ENCODE measurements at places on chromosomes 5 and 9. TPM values are rescaled to one million over a fixed set of nuclear protein-coding genes. Genes with fewer than 3 reads are reported as not detected.

SLC25A2 gene
- total RNA-seq = 0.27 TPM

SNCAIP gene
- 23.0 TPM for total RNA-seq

MSX2 gene
- 0.79 TPM for total RNA-seq

AGXT2 gene
- total RNA-seq = not detected

ALAD gene
- total RNA-seq = 17.6 TPM

MIER3 gene
- total RNA-seq = 50.2 TPM

FAM169A gene
- 2.7 TPM for total RNA-seq

MRPS27 gene
- 112 TPM for total RNA-seq

LCN9 gene
- total RNA-seq = not detected

PCDHA1 gene
- total RNA-seq = not detected

PCDHB10 gene
- total RNA-seq = 0.22 TPM

HTR1A gene
- not detected for total RNA-seq

LHX2 gene
- total RNA-seq = not detected

PTGS1 gene
- 39.4 TPM for total RNA-seq

CCNG1 gene
- 578 TPM for total RNA-seq

PSIP1 gene
- total RNA-seq = 91.9 TPM

IL33 gene
- total RNA-seq = 45.9 TPM

HDHD3 gene
- 6.0 TPM for total RNA-seq

DRD1 gene
- not detected for total RNA-seq

PCDHGB3 gene
- total RNA-seq = 2.9 TPM

GLRX gene
- total RNA-seq = 15.6 TPM

FOXD4L3 gene
- 0.27 TPM for total RNA-seq

COL27A1 gene
- total RNA-seq = 19.4 TPM

PCDHA3 gene
- 0.14 TPM for total RNA-seq

SLCO6A1 gene
- total RNA-seq = not detected

PCDHA12 gene
- under 0.01 TPM for total RNA-seq

FOXI1 gene
- not detected for total RNA-seq

GAS1 gene
- 0.29 TPM for total RNA-seq

C5 gene
- total RNA-seq = 3.4 TPM

RETREG1 gene
- 0.27 TPM for total RNA-seq

SPATA6L gene
- total RNA-seq = 1.8 TPM

DAP gene
- 87.1 TPM for total RNA-seq

TRIM36 gene
- total RNA-seq = 0.43 TPM

JMY gene
- total RNA-seq = 14.9 TPM

TNFSF8 gene
- 0.13 TPM for total RNA-seq

NUTM2F gene
- not detected for total RNA-seq

TMEM252 gene
- not detected for total RNA-seq

SLC6A18 gene
- total RNA-seq = not detected

MAMDC2 gene
- 20.5 TPM for total RNA-seq

SPINK4 gene
- total RNA-seq = not detected

AFAP1L1 gene
- total RNA-seq = 102 TPM

EMB gene
- total RNA-seq = 0.07 TPM

LCN15 gene
- total RNA-seq = not detected

DCAF10 gene
- total RNA-seq = 31.2 TPM

MOB3B gene
- under 0.01 TPM for total RNA-seq

CLK4 gene
- total RNA-seq = 28.1 TPM

Measured in thoracic aorta endothelial cell (primary cell).